Right ventricle myocardium inferior (tissue), 1 donor: ENCODE measurements at places on chromosomes 12 and 14. TPM values are rescaled to one million over a fixed set of nuclear protein-coding genes. Genes with fewer than 3 reads are reported as not detected.

The FAM186B gene
- 0.62 TPM for total RNA-seq

The STYK1 gene
- total RNA-seq = not detected

The TBK1 gene
- 11.9 TPM for total RNA-seq

The KRT79 gene
- not detected for total RNA-seq

The WNT1 gene
- total RNA-seq = not detected

The PLXNC1 gene
- total RNA-seq = 3.0 TPM

The PMCH gene
- total RNA-seq = not detected

The JDP2 gene
- 27.2 TPM for total RNA-seq

The LBHD2 gene
- total RNA-seq = not detected

The OR4E2 gene
- total RNA-seq = not detected

The PKP2 gene
- 378 TPM for total RNA-seq

The POP5 gene
- 39.3 TPM for total RNA-seq

The PRH2 gene
- total RNA-seq = not detected

The CNTN1 gene
- total RNA-seq = 0.73 TPM

The BEGAIN gene
- 0.68 TPM for total RNA-seq

The BTBD7 gene
- 22.5 TPM for total RNA-seq

The DNAJC22 gene
- not detected for total RNA-seq

The SYT1 gene
- total RNA-seq = 0.24 TPM

The ERO1A gene
- 15.3 TPM for total RNA-seq

The FGD4 gene
- 17.4 TPM for total RNA-seq

The TEP1 gene
- 8.2 TPM for total RNA-seq

The KRT75 gene
- total RNA-seq = not detected

The RNF212B gene
- total RNA-seq = not detected

The PITPNM2 gene
- 19.6 TPM for total RNA-seq

The LRIG3 gene
- total RNA-seq = 3.8 TPM
